ENCODE measurements at places on chromosomes 16 and 17. TPM values are rescaled to one million over a fixed set of nuclear protein-coding genes. Genes with fewer than 3 reads are reported as not detected.

- DNase-seq: peak; percentile 68
Observed at GRCh38 chr16:22220714-22221113, 14.6 kb downstream of the EEF2K start.

DNA sequence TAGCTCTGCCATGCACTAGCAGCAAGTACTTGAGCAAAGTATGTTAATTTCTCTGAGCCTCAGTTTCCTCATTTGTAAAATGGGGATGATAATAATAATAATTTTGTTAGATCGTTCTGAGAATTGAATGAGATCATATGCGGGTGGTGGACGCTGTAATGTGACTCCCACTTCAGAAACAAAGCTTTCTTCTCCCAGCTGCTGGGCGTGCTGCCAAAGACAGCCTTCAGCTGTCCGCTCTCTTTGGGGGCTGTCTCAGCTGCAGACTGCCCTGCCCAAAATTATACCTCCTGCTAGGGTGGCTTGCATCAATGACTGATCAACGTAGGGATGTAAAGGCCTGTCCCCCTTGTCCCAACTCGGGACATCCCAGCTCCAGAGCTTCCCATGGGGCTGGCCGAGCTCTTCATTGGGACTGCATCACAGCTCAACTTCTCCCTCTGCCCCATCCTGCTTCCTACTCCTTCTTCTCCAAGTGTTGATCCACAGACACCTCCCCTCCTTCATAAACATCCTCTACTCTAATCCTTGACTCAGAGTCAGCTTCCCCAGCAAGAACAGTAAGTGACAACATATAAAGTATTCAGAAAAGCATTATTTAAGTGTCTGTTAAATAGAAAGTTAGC lies 30.7 kb upstream of the CDH5 start:
- DNase-seq: no peak

DNA sequence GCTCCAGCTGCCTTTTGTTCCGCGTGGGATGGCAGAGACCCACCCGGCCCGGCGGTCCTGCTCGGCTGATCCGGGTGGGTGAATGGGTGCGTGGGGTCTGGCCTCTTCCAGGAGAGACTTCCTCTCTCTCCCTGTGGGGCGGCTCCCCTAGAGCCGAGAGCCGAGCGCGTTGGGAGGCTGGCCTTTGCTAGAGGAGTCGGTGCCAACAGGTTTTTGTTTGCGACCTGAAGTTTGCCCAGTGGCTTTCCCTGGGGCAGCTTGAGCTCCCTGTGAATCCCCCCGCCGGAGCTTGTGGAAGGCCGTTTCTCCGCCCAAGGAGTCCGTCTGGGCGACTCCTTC lies 970 bp downstream of the EPN2 start:
- DNase-seq: no peak

- DNase-seq: no peak
Observed at GRCh38 chr17:80637048-80637781, 92.6 kb downstream of the RPTOR start.

DNA sequence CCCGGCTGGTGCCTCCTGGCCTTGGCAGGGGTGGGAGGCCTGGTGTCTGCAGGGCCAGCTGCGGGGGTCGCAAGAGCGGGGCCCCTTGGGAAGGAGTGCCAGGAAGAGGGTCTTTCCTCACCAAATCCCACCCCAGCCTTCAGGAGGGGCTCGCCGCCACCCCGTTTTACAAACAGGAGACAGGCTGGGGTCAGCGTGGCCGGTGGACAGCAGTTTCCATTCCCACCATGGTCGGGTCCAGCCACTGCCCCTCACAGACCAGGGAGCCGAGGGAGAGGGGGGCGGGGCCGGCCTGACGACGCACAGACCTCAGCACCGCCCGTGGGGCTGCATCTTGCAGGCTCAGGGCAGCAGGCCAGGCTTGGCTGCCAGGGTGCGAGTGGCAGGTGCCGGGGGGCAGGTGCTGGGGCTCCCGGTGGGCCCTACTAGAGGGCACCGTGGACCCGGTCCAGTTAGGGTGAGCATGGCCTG lies 7.6 kb downstream of the CBFA2T3 start:
- no peak for DNase-seq

DNA sequence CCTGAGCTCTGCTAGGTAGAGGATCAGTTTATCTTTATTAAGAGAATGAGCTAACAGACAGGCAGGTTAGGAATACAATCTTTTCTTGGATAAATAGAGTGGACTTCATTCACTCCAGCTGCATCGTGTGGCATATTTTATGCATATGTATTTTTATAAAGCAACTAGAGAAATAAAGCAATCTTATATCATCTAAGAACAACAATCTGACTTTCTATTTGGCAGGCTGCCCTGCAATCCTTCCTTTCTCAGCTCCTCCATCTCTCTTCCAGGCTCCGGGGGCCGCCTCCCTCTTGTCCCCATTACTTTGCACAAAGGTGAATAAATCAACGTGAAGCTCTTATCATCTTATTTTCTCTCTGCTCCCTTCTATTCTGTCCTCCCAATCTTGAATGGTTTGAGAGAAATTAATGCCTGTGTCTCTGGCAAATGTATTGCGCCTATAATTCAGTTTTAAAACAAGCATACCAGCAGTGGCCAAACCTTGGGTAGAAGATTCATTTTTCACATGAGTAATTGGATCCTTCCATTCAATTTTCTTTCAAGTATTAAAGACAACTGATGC lies 64.5 kb downstream of the HS3ST3A1 start:
- DNase-seq: no peak

- no peak for DNase-seq
Observed at GRCh38 chr17:81171941-81172340, 5.9 kb upstream of the AATK start.

- DNase-seq: no peak
Observed at GRCh38 chr16:879461-879861, 78.9 kb upstream of the GNG13 start.

DNA sequence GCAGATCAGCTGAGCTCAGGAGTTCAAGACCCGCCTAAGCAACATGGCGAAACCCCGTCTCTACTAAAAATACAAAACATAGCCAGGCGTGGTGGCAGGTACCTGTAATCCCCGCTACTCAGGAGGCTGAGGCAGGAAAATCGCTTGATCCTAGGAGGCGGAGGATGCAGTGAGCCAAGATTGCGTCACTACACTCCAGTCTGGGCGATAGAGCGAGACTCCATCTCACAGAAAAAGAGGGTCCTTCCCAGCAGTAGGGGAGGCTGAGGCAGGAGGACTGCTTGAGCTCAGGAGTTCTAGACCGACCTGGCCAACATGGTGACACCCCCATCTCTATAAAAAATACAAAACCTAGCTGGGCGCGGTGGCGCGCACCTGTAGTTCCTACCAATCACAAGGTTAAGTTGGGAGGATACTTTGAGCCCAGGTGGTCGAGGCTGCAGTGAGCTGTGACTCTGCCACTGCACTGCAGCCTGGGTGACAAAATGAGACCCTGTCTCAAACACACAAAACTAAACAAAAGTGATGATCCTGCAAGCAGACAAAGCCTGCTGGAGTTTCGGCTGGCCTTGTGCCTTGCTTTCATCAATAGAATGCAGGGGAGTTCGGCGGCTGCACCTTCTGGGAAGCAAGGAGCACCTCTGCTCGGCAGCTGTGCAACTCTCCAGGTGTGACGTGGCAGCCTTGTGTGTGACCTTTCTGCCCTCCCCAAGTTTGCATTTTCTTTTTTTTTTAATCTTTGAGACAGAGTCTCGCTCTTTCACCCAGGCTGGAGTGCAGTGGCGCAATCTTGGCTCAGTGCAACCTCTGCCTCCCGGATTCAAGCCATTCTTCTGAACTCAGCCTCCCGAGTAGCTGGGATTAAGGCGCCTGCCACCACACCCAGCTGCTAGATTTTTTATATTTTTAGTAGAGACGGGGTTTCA lies 12.4 kb upstream of the YWHAE start:
- no peak for DNase-seq

NPIPA2 gene
- 0.41 TPM for total RNA-seq

- DNase-seq: no peak
Observed at GRCh38 chr17:78583091-78583490, 5.9 kb upstream of the DNAH17 start.

- DNase-seq: no peak
Observed at GRCh38 chr17:20948984-20949777, 93.6 kb downstream of the USP22 start.

Measured in frontal cortex (tissue), 4 donors.